Articular chondrocyte of knee joint (primary cell): ENCODE measurements at places on chromosomes 2 and 18. TPM values are rescaled to one million over a fixed set of nuclear protein-coding genes. Genes with fewer than 3 reads are reported as not detected.

The SIX3 gene
- total RNA-seq: not detected in 2 replicates

The TNFRSF11A gene
- under 0.01 TPM in 2 replicates for total RNA-seq

The KCNJ13 gene
- total RNA-seq: under 0.01 TPM in 1 of 2 replicates, not detected in the other

The GKN1 gene
- total RNA-seq: 0.26 TPM in 1 of 2 replicates, not detected in the other

The CD302 gene
- 24.0 and 28.5 TPM in 2 replicates for total RNA-seq

The CHST10 gene
- 6.4 and 9.3 TPM in 2 replicates for total RNA-seq

The HOXD13 gene
- 0.11 and 0.13 TPM in 2 replicates for total RNA-seq

The MAP3K19 gene
- total RNA-seq: not detected in 2 replicates

The SULT6B1 gene
- not detected in 2 replicates for total RNA-seq

The COL3A1 gene
- total RNA-seq: 2,175 and 2,668 TPM in 2 replicates

The GREB1L gene
- total RNA-seq: under 0.01 and 0.11 TPM in 2 replicates

The ARL4C gene
- total RNA-seq: 56.9 and 59.3 TPM in 2 replicates

The HOXD10 gene
- total RNA-seq: 0.78 and 1.2 TPM in 2 replicates

The SATB2 gene
- total RNA-seq: 2.1 and 4.9 TPM in 2 replicates

The FNDC4 gene
- total RNA-seq: 24.2 and 25.1 TPM in 2 replicates

The NT5C1B gene
- not detected in 2 replicates for total RNA-seq

The GPR39 gene
- 1.3 and 4.9 TPM in 2 replicates for total RNA-seq

The ICOS gene
- not detected in 2 replicates for total RNA-seq

The ATOH8 gene
- 67.2 and 125 TPM in 2 replicates for total RNA-seq

The C2orf15 gene
- 0.11 and 0.13 TPM in 2 replicates for total RNA-seq

The DSG1 gene
- not detected in 2 replicates for total RNA-seq

The PLGLB2 gene
- 2.6 TPM in 2 replicates for total RNA-seq

The PAIP2B gene
- 0.65 and 1.1 TPM in 2 replicates for total RNA-seq

The DYSF gene
- total RNA-seq: 0.78 and 2.3 TPM in 2 replicates
